ENCODE measurements at places on chromosomes 13 and 19.

- DNase-seq, result no peak
These were observed 18.0 kb upstream of the PLPP2 start for GRCh38 chr19:309206-309565.

DNA sequence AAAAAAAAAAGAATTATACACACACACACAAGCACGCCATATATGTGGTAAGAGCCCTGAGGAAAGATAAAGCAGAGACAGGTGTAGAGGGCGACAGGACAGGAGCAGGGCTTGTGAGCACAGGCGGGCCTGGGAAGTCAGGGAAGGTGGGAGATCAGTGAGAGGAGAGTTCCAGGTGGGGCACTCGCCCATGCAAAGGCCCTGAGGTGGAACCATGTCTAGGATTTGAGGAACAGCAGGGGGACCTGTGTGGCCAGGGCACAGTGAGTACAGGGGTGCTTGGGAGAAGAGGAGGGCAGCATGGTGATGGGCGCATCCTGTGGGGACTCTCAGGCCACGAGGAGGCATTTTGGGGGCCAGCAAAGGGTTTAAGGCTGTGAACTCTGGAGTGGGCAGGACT, 32.5 kb upstream of the NCCRP1 start:
- no peak for DNase-seq

DNA sequence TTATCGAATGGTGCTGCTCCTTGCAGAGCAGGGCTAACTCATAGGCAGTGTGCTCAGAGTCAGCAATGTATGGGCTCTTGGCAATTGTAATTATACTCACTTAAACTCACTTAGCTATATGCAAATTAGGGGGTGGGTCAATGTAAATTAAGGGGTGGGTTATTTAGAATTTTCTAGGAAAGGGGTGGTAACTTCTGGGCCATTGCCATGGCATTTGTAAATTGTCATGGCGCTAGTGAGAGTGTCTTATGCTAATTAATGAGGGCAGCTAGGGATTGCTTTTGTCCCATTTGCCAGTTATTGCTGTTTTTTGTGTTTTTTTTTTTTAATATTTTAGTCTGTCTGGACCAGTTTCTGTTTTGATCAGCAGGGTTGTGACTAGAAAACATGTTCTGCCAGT, 68.4 kb downstream of the DIAPH3 start:
- no peak for DNase-seq

DNA sequence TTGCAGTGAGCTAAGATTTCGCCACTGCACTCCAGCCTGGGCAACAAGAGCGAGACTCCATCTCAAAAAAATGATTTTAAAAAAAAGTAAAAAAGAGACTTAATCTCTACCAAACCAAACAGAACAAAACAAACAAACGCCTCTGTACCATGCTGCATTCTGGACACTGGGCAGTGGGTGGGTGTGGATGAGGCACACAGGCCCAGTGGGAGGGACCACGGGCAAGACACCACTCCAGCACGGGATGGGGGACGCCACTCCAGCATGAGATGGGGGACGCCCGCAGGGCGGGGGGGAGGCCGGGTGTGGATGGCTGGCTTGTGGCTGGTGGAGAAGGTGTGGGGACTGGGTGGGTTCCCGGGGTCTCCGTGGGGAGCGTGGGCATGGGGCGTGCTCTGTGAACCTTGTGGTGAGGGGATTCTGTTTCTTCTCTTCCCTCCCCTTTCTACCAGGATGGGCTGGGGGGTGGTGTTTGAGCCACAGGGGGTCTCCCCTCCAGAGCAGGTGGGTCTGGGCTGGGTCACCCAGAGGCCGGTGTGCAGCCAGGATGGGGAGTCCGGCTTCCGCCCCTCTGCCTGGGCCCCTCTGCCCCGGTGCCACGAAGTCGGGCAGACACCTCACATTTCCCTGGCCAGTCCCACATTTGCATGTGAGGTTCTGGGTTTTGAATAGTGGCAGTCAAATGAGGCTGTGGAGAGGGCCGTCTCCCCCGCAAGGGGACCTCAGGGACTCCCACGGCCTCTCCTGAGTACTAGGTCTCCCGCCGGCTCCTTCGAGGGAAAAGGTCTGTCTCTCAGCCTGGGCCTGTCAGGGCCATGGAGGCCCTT, 23.9 kb upstream of the MATK start:
- no peak for DNase-seq

DNA sequence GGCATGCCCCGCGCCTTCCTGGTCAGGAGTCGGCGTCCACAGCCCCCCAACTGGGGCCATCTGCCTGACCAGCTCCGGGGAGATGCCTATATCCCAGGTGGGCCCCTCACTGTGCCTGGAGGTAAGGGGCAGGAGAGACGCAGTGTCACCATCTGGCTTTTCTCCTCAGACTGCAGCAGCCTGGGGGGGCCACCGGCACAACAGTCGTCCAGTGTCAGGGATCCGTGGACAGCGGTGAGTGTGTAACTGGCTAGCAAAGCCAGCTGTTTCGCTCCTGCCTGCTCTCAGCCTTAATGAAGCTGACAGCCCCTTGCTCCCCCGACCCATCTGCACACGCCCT, 227 bp downstream of the OVOL3 start:
- DNase-seq, result no peak

DNA sequence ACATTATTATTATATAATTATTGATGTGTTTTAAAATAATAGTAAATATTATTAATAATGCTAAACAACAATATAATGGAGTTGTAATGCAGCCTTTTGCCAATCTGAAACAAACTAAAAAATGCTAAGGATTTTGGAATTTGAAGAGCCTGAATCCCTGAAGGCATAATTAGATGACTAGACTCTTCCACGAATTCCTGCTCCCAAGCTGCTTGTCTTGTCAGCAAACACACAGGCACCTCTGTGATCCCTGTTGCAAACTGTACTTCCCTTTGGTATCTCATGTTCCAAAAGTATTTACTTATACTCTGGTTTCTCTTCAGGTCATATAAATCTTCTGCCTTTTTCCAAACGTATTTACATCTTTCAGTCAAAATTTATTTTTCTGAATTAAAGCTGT, 1862.4 kb downstream of the OLFM4 start:
- no peak for DNase-seq

DNA sequence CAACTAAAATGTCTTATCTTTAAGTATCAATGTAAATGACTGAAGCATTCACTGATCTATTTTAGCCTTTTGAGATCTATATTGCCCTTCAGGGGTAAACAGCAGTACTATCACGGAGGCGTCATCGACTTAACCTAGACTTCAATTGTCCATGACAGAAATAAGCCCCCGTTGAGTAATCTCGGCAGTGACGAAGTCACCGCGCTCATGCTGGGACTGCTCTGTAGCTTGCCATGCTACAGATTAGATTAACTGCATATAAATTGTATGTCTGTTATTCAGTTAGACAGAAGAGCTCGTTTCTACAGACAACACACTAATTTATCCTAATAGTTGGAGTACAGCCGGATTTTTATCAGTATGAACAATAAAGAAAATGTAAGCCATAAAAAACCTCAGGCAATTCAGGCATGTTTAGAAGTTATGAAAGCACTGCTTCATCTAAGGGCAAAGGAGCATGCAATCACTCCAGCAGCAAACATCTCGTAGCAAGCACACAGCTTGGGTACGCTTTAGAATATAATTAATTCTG, 56.6 kb downstream of the TUBGCP3 start:
- DNase-seq, result no peak

DNA sequence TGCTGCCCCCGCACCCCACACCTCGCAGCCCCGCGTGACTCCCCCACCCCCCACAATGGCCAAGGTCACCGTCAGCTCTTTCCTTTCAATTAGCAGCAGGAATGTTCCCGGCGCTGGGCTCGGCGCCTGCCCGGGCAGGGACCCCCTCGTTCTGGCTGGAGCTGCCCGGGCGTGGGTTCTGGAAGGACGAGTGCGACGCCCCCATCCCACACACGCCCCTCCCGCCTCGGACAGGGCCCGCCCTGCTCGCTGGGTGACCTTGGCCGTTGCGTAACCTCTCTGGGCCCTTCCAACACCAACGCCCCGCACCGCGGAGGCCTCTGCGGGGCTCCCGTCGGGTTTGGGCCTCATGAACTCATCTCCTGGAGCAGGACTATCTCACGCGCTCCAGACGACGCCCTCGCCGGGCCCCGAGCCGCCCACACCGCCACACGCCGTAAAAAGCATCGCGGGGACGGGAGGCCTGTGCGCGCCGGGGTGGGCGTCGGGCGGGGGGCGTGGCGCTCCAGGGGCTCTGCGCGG, 10.3 kb downstream of the PALM start:
- peak; percentile 42 for DNase-seq

DNA sequence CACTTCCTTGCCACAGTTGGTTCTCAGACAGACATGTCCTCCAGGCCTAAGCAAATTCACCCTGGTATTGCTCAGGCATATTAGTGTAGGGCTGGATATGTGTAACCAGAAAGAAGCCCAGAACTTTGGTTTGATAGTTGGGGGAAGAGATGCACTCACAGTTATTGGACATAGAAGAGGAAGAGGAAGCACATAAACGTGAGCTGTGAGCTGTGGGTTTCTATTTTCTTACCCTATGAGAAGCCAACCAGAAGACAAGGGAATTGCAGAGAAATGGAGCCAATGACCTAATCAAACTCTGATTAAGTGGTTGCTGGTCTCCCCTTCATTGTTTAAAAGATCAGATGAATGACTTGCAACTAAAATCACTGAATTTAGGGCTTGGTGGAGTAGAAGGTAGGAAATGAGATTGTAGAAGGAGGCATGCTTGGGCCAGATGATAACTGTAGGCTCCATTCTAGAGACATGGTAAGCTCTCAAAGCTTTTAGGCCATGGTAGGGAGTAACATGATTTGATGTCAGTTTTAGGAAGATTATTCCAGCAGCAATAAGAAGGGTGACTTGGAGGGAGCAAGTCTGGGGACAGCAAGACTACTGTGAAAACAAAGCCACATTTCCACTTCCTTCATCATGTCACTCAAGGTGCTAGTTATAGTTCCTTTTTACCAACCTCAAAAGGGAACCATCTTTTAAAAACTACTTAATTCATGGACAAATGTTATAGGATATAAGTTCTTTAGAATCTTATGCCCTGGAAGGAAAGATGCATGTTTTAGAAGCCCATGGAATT, 24.1 kb upstream of the WDFY2 start:
- no peak for DNase-seq

DNA sequence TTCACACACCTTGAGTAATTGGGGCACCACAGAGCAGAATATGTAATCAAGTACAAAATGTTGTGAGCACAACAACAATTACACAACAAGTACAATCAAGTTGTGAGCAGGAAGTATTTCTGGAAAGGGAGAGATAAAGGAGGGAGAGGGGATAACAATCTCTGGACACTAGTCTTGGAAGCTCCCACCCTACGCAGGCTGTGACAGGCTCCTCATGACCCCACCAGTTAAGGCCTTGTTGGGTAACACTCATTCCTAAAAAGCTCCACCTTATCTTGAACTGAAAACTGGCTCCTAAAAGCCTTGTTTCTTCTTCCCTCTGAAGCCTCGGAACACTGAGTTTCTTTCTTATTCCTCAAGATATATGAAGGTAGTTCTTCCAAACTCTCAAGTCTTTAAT, 806.0 kb downstream of the UQCRFS1 start:
- DNase-seq, result no peak

Measured in WTC11 (cell line).